ENCODE measurements at places on chromosomes 1 and 21. TPM values are rescaled to one million over a fixed set of nuclear protein-coding genes. Genes with fewer than 3 reads are reported as not detected.

DNA sequence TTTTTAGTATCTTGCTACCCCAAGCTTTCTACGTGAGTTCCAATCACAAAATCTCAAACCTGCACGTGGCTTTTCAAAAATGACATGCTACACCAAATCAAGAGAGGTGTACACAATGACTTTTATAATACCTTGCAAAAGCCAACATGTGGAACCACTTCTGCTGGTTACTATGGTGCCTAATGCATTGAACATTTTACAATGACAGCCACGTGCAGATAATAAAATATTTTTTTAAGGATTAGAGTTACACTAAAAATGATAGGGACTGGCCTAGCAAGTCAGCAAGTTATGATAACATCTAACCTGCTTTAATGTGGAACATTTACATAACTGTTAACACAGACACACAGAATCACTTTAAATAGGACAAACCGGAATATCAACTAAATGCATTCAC is 30.2 kb downstream of the EYA3 start:
- no peak for DNase-seq

- DNase-seq, result peak; percentile 57
Measured at GRCh38 chr1:22018583-22019559, 17.4 kb downstream of the CELA3A start.

- no peak for DNase-seq
Measured at GRCh38 chr1:26994020-26994786, 711 bp downstream of the TRNP1 start.

GRCh38 chr1:112472142-112472541 is 36.6 kb upstream of the WNT2B start:
- DNase-seq, result no peak

DNA sequence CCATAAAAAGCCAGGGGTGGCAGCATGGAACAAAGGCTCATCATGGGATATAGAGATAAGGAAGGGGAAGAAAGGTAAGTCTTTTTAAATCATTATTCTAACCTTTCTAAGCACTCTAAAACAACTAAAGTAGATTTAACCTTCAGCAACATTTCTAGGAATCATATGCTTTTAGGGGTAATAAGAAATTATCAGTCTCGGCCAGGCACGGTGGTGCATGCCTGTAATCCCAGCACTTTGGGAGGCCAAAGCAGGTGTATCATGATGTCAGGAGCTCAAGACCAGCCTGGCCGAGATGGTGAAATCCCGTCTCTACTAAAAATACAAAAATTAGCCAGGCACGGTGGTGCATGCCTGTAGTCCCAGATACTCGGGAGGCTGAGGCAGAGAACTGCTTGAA is 20.3 kb upstream of the PHTF1 start:
- DNase-seq, result no peak

DNA sequence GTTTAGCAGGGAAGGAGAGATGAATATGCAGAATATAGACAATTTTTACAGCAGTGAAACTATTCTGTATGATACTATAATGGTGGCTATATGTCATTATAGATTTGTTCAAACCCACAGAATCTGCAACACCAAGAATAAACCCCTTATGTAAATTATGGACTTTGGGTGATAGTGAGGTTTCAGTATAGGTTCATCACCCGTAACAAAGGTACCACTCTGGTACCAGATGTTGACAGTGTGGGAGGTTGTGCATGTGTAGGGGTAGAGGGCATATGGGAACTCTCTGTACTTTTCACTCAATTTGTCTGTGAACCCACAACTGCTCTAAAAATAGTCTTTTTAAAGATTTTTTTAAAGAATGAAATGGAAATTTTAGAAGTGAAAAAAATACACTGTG is 29.9 kb upstream of the PRDX6 start:
- DNase-seq, result no peak

- DNase-seq, result no peak
Measured at GRCh38 chr1:243273506-243273905, 17.7 kb downstream of the SDCCAG8 start.

DNA sequence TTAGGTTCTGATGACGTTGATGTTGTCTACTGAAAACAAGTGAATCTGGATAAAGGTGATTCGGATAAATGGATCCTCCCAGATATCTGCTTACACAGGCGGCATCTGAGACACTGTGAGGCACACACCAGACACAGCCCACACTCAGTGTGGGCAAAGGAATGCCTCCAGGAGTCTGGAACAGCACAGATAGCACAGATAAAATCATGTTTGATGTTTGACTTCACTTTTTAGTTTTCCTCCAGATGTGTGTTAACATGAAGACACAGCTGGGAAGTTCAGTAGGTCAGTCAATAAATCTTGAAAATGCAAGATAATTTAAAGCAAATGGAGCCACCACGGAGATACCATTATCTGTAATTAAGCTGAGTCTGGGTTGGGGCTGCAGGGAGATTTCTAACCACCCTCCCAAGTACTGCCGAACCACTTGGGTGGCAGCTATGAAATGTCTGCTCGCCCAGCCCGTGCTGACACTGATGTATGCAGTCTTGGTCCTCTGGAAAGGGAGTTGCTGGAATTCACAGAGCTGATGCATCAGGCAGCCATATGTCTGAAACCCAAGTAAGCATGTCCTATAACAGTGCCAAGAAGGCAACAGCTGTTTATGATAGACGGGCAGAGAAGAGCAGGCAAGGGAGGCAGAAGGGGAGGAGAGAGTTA is 11.7 kb downstream of the CAPN9 start:
- DNase-seq, result no peak

DNA sequence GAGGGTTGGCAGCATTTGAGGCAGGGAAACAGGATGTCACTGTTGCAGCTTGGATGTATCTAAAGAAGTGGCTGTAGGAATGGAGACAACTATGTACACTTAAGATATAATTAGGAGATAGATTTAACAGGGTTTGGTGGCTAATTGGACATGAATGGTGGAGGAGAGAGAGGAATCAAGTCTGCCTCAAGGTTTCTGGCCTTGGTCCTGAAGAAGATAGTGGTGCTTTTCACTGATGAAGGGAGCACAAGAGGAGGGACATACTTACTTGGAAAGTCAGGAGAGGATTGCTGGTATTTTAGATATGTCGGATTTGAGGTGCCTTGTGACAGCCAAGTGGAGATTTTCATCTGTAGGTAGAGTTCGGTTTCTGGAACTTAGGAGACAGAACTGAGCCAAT is 123.9 kb downstream of the ST6GALNAC3 start:
- no peak for DNase-seq

Gene FALEC
- not detected for total RNA-seq

Gene PRMT6
- 13.7 TPM for total RNA-seq

Gene RGS13
- not detected for total RNA-seq

Gene CFAP107
- not detected for total RNA-seq

Gene DENND2D
- total RNA-seq, result 1.4 TPM

Measured in lung microvascular endothelial cell (primary cell).